Breast epithelium (tissue), 4 donors: ENCODE measurements at places on chromosomes 1 and 21.

DNA sequence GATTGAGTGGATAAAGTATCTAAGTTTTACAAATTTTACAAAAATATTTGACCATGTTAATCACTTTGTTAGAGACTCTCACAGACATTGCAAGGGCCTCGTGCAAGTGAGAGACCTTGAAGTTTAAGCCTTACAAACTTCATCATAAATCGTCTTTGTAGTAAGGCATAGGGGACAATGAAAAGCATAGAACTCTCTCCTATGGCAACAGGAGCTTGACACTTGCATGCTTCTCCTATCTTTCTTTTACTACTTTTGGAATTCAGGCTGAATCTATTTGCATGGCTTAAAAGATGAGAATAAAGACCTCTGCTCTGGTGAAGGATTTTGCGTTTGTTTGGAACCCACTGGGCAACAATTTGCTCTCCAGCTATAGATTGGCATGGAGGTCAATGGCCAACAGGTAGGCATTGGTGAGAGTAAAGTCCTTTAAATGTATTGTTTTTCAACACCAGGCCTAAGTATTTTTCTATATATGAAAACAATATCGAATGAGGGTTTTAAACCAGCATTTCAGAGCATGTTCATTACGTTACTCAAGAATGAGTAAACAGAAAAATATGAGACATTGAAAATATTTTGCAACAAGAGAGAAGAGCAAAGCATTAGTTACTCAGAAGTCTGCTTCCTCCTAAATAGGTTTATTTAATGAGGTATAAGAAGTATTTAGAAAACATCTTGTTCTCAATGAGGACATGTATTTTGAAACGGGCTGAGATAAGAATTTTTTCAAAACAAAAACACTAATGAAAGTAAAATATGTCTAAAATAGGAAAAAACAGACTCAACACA is 192.2 kb downstream of the TGFB2 start:
- no peaks in the 10 kb centered on the region for H3K4me1 ChIP-seq
- H3K27me3 ChIP-seq, result no peaks in the 10 kb centered on the region
- H3K36me3 ChIP-seq, result no peaks in the 10 kb centered on the region
- H3K4me3 ChIP-seq, result no peak overlapping the region

DNA sequence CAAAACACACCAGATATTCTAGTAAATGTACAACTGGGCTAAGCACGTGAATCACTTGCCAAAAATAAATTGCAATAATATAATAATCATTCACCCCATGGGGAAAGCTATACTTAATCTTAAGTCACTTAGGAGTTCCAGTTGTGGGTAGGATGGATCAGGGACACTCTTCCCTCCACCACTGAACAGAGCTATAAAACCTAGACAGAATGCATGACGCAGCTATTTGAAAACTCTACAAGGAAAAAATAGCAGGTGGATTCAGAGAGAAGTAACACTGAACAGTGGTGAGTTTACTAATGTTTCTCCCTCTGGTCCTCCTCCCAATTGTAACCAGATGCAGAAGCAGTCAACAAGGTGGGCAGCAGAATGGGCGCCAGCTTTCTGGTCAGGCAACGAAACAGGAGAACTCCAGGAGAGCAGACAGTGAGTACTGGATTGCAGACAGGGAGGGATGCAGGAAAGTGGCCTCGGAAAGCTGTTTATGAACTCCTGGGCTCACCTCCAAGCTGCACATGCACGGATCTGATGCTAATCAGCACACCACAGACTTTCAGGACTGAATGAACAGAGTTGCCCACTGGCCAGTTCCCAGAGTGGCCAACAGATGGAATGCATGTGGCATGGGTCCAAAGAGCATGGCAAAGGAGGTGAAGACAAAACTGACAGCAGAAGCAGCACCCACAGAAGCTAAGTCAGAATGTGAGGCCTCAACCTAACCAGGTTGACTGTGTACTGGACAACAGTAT is 41.4 kb downstream of the TARBP1 start:
- no peaks in the 10 kb centered on the region for H3K36me3 ChIP-seq
- H3K27me3 ChIP-seq, result no peaks in the 10 kb centered on the region
- no peak overlapping the region for H3K4me3 ChIP-seq

- peak; percentile 95 for DNase-seq
- H3K4me3 ChIP-seq, result peak within 1 kb of the TSS; percentile 97
- H3K36me3 ChIP-seq, result no peaks in the 10 kb centered on the region
- peak within 1 kb of the TSS; percentile 98 for H3K27ac ChIP-seq
- no peaks in the 10 kb centered on the region for H3K27me3 ChIP-seq
Measured at GRCh38 chr1:167936068-167936929, at the start of gene DCAF6. TSS of gene DCAF6 (plus strand) at chr1:167936683. CDS start at chr1:167936912, 229 bp downstream.

- no peak overlapping the region for H3K4me3 ChIP-seq
- H3K4me1 ChIP-seq, result no peaks in the 10 kb centered on the region
- no peaks in the 10 kb centered on the region for H3K36me3 ChIP-seq
- no peak for DNase-seq
Measured at GRCh38 chr1:167270349-167271092, 49.8 kb downstream of the POU2F1 start.

DNA sequence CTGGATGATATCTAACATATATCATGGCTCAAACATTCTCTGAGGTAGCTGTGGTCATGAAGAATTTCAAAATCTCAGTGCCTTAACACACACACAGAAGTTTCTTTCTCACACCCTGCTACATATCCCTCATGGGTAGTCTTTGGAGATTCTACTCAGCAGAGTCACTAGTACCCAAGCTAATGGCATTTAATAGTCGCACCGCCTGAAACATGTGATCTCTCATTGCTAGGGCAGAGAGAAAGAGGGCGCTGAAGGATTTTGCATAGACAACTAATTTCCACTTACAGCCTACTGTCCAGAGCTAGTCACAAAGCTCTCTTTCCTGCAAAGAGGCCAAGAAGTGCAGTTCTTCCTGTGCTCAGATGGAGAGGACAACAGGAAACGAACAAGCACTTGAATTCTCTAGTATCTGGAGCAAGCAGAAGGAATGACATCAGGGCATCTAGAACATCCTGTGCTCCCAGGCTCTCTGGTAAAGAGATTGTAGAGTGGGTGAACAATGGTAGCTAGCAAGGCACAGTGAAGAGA is 183.4 kb upstream of the PTBP2 start:
- DNase-seq, result no peak
- H3K36me3 ChIP-seq, result no peaks in the 10 kb centered on the region
- H3K27me3 ChIP-seq, result no peaks in the 10 kb centered on the region
- no peak overlapping the region for H3K4me3 ChIP-seq
- peak overlapping the region; percentile 67 for H3K27ac ChIP-seq

DNA sequence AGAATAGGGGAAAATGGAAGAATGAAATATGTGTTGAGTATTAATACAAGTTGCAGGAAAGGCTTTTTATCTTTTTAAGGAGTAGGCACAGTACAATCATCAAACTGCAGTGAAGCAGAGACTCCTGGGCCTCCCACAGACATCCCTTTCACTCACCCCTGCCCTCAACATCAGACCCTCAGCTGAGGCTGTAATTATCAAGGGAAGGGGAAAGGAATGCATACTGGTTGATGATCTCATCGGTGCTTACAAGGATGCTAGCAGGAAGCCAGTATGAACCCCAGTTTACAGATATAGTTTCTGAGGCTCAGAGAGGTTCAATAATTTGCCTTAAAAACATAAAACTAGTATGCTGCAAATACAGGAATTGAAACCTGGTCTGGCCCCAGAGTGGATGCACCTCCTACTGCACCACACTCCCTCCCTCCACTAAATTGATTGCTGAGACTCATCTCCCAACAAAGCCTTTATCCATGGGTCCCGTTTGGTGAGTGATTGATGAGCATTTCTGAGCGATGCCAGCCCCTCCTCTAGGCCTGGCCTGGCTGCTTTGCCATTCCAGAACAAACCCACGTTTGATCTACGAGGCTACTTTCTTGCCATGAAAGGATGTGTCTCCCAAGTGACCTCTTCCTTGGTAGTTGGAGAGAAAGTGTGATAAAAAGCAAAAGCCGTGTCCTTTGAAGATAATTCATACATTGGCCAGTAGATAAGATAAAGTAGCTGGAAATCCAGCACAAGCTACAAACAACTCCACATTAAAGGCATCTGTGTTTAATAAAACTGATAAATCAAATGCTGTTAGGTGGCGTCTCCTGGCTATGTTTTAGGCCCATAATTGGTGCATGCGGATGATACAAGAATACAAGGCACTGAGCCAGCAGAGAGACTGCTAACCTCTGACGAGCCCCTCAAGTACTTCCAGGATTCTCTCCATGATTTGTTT is 233.9 kb upstream of the CAMK1G start:
- H3K36me3 ChIP-seq, result no peaks in the 10 kb centered on the region
- no peak overlapping the region for H3K4me3 ChIP-seq
- H3K4me1 ChIP-seq, result no peaks in the 10 kb centered on the region
- no peaks in the 10 kb centered on the region for H3K27me3 ChIP-seq

- no peaks in the 10 kb centered on the region for H3K27me3 ChIP-seq
- H3K4me1 ChIP-seq, result no peaks in the 10 kb centered on the region
Measured at GRCh38 chr1:182367926-182368325, 23.7 kb downstream of the GLUL start.

DNA sequence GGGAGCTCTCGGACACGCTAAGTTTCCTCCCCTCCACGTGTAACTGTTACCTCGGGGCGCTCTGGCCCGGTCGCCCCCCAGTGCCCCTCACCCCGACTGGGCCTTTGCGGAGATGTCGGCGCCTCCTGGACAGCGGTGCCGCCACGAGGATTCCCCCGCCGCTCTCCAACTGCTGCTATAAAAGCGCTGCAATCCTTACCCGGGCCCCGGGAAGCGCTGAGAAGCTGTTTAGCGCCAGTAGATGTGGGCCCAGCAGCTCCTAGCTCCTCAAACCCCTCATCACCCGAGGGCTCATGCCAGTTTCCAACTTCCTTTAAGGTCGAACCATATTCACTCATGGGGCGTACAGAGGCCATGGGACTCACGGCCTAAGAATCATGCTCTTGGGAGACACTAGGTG is 361 bp upstream of the LMX1A start:
- peak overlapping the region; percentile 42 for H3K4me3 ChIP-seq
- DNase-seq, result no peak
- H3K4me1 ChIP-seq, result no peaks in the 10 kb centered on the region
- H3K27me3 ChIP-seq, result peaks cover 55% of the 10 kb centered on the region
- H3K36me3 ChIP-seq, result no peaks in the 10 kb centered on the region

DNA sequence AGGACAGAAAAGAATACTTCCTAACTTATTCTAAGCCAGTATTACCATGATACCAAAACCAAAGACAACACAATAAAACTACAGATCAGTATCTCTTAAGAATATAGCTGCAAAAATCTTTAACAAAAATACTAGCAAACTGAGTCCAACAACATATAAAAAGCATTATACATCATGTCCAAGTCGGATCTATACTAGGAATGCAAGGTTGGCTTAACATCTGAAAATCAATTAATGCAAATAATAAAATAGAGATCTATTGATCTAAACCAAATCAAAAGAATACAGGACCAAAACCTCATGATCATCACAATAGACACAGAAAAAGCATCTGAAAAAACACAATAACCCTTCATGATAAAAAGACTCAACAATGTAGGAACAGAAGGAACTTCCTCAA is 18.9 kb downstream of the TAF1A start:
- H3K27me3 ChIP-seq, result no peaks in the 10 kb centered on the region
- no peak for DNase-seq
- no peak overlapping the region for H3K4me3 ChIP-seq
- no peaks in the 10 kb centered on the region for H3K4me1 ChIP-seq
- no peaks in the 10 kb centered on the region for H3K36me3 ChIP-seq

- H3K36me3 ChIP-seq, result no peaks in the 10 kb centered on the region
- H3K4me1 ChIP-seq, result no peaks in the 10 kb centered on the region
- H3K27ac ChIP-seq, result no peak overlapping the region
- no peak for DNase-seq
Measured at GRCh38 chr1:8094481-8095241, 68.6 kb upstream of the ERRFI1 start.

DNA sequence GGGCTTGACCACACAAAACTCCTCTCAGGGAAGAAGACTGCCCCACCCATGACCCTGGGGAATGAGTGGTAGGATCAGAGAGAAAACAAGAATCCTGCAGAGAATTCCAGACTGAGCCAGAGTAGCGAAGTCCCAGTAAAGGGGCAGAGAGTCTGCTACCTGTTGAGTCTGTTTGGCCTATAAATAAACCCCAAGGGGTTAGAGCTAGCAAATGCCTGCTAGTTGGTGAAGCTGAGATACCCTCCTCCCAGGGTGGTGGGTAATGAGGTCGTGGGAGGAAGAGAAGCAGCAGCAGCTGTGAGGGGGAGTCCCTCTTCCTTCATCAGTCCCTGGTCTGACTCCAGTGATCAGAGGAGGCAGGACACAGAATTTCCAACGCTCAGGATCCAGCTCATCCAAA is 2.5 kb downstream of the TRAF3IP3 start:
- H3K4me1 ChIP-seq, result no peaks in the 10 kb centered on the region
- no peaks in the 10 kb centered on the region for H3K27me3 ChIP-seq
- H3K4me3 ChIP-seq, result no peak overlapping the region
- DNase-seq, result no peak
- H3K27ac ChIP-seq, result no peak overlapping the region

GRCh38 chr1:10634428-10635084 is 159.8 kb downstream of the PEX14 start:
- no peaks in the 10 kb centered on the region for H3K36me3 ChIP-seq
- DNase-seq, result peak; percentile 90
- peak overlapping the region; percentile 95 for H3K27ac ChIP-seq
- H3K4me3 ChIP-seq, result peak overlapping the region; percentile 45
- peaks cover 26% of the 10 kb centered on the region for H3K4me1 ChIP-seq
- H3K27me3 ChIP-seq, result peaks cover under 1% of the 10 kb centered on the region

DNA sequence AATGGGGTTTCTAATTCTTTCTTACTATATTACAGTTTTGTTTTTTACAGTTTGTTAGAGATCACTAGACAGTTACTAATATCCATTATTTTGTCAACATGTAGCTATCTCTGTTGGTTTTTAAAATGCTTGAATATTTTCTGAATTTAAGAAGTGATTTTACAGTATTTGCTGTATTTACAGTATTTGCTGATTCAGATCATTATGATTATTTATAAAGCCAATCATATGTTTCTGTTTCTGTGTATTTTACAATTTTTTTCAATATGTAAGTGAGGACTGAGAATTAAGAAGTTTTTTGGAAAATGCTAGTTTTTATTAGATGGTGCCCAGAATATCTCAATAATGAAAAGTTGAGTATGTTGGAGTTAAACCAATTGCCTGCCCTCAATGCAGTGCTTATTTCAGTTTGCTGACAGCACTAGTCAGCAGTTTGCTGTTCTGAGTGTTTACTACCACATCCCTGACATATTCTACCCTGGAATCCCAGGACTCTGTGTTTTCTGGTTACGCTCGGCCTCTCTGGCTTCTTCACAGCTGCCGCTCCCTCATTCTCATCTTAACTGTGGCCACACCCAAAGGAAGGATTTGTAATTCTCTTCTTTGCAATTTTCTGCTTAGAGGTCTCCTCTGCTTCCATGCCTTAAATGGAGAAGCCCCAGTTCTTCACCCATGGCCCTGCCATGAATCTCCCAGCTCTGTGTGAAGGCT is 68.0 kb upstream of the BACH1 start:
- H3K4me1 ChIP-seq, result no peaks in the 10 kb centered on the region
- no peak overlapping the region for H3K27ac ChIP-seq
- H3K4me3 ChIP-seq, result no peak overlapping the region
- DNase-seq, result no peak
- H3K27me3 ChIP-seq, result no peaks in the 10 kb centered on the region

DNA sequence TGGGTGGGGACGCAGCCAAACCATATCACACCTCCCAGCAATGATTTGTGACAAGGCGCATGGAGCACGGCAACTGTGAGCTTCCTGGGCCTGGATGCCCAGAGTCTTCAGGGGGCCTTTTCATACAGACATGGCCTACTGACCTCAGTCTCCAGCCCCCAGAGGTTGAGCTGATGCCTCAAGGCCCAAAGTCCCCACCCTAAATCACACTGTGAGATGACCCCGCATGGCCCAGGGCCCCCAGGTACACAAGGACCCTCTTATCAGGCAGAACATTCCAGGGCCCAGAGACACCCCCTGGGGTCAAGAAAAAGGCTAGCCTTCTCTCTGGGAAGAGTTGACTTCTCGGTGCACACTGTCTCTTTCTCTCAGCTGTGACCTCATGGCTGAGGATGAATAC is 179.7 kb upstream of the C1orf174 start:
- no peaks in the 10 kb centered on the region for H3K27me3 ChIP-seq
- H3K36me3 ChIP-seq, result no peaks in the 10 kb centered on the region
- peaks cover 4% of the 10 kb centered on the region for H3K4me1 ChIP-seq
- peak; percentile 30 for DNase-seq
